ENCODE measurements at places on chromosomes 3 and 15.

- no peak for DNase-seq
Observed at GRCh38 chr15:63727542-63727941, 106.2 kb downstream of the HERC1 start.

DNA sequence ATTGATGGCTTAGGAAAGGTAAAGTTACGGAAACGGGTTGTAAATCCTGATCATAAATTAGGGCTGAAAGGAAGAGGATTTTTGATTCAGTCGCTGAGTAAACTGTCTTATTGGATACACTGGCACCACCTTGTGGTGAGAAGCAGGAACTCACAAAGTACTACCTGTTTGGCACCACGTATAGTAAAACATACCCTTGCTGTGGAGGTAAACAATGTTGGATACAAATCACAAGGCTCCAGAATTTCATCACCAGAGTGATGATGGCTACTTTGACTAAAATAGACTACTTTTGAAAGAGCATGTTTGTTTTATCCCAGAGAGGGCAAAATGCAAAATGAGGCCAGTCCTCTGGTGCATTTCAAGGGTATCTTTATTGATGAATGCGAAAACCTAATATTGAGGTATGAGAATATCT, 216.9 kb downstream of the IGSF11 start:
- DNase-seq, result peak; percentile 74

DNA sequence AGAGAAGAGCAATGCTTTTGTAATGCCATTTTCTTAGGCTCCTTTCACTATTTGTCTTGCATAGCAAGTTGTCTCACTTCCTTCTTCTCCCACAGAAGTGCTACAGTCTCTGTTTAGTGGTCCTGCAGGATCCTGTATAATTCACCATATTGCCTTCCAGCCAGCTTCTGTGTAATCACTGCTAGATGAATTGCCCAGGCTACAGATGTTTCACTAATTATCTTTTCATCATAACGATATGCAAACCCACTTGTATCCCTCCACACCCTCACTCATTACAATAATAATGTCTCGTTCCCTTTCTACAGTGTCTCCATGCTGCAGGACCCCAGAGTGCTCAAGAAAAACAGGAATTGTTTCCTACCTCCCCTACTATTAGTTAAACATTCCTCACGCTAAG, 402.9 kb downstream of the TBL1XR1 start:
- DNase-seq, result no peak

GRCh38 chr15:80584561-80584964, 110.5 kb upstream of the ABHD17C start:
- no peak for DNase-seq

DNA sequence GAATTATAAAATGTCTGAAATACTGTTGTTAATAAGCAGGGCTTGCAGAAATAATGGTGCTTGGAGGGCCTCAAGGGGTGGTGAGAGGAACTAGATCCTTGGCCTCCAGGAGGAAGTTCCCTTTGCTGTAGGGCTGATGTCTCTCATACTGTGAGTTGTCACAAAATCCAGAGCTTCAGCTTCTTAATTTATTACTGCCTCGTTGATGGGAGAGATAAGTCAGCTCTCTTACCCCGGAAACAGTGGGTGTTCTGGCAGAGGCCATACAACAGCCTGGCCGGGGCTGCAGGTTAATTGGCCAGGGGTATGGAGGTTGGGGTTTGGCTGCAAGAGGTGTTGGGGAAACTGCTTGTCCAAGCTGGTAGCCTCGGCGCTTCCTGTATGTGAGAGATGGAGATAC, 15.5 kb downstream of the MAPKAPK3 start:
- no peak for DNase-seq

DNA sequence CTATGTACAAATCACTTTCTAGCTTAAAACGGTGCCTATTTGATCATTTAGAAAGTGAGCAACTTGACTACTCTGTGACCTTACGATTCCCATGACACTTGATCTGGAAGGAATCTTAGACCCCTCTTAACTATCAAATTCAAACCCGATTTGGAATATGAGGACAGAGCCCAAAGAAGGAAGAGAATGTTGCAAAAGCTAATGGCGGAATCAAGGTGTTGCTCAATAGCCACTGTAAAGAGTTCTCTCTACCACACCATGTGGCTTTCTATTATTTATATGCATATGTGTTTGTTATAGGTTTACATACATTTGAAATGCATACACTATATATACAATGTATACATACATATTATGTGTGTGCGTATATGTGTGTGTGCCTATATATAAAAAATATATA, 39.9 kb downstream of the PYDC2 start:
- no peak for DNase-seq

GRCh38 chr3:177778633-177779032, 581.4 kb upstream of the TBL1XR1 start:
- no peak for DNase-seq

DNA sequence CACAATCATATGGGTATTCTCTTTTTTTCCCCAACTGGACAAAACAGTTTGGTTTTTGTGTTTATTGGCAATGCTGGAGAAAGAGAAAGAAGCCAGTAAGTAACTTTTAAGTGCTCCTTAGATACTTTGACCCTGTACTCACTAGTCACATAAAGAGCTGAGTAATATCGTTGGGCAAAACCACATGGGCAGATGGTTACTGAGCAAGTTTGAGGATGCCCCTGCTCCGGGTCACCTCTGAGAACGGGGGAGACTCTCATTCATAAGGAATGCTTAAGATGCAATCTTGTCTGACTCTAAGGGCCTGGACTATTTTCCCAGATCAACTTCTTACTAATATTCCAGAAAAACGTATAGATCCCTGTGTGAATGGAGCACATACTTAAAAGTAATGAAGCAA, 106.4 kb upstream of the SLC2A2 start:
- no peak for DNase-seq

DNA sequence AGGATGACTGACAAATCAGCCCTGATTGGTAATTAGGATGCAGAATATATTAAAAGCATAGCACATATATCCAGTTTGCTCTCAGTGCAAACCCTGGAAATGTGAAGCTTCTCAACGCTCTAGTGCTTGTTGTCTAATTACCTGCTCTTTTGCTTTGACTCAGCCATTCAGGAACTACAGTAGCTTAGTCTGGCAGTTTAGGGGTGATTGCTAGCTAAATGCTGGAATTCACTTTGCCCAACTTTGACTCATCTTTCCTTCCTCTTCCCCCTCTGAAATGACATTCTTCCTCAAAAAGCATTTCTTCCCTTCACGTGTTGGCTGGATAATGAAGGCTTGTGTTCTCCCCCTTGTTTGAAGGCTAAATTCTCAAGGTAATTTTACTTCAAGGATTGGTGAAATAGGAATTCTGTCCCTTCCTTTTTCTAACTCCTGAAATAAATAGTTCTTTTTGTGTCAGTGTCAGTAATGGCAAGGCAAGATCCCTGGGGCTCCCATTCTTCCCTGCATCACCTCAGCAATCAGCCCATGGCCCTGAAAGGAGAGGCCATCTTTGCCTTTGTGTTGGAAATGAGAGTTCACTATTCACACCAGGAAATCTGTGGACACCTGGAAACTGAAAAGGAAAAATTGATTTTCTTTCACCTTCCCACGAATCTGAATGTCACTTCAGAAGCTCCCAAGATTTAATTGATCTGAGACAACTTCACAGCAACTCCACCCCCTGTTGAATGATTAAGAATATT, 103.6 kb downstream of the ECT2 start:
- no peak for DNase-seq

- DNase-seq, result peak; percentile 52
Observed at GRCh38 chr15:45268135-45268534, 16.1 kb downstream of the SLC28A2 start.
